ENCODE measurements at places on chromosomes 1 and 21.

GRCh38 chr21:38774152-38774551 lies 31.6 kb upstream of the ETS2 start:
- DNase-seq: no peak

DNA sequence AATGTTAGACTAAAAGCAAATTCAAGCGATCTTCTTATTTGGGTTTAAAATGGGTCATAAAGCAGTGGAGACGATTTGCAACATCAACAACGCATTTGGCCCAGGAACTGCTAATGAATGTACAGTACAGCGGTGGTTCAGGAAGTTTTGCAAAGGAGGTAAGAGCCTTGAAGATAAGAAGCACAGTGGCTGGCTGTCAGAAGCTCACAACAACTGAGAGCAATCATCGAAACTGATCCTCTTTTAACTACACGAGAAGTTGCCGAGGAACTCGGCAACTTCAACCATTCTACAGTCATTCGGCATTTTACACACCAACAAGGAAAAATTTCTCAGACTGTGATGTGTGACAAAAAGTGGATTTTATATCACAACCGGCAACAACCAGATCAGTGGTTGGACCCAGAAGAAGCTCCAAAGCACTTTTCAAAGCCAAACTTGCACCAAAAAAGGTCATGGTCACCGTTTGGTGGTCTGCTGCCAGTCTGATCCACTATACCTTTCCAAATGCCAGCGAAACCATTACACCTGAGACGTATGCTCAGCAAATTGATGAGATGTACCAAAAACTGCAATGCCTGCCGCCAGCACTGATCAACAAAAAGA lies 47.9 kb downstream of the ASH1L start:
- no peak for DNase-seq

DNA sequence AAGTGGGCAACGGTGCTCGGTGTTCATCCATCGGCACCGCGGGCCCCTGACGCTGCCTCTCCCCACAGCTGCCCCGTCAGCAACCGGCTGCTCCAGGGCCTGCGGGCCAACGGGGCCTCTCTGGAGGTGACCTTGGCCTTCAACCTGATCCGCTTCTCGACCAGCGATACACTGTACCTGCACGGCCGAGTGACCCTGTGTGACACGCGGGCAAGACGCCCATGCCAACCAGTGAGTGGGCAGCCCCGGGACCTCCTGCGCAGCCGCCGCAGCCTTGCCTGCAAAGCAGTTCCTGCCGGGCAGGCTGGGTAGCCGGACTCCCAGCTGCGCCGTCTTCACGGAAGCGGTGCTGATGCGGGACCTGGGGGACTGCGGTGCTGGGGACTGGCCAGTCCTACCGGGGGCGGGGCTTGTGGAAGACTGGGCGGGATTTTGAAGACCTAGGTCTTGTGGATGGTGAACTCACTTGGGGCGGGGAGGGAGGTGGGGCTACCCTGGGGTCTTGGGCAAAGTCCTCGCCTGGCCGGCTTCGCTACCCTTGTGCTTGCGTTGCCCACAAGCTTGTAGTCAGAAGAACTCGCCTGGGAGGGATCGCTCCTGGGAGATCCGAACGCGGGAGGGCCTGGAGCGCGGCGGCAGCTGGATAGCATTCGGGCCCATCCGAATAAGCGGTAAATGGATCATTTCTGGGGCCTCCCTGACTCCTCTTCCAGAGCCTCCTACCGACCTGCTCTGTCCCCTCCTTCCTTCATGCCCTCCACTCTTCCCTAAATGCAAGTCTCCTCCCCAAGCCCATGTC lies 8.8 kb upstream of the CEP85 start:
- peak; percentile 34 for DNase-seq

- DNase-seq: no peak
Measured at GRCh38 chr1:209023790-209024189, 559.7 kb upstream of the CAMK1G start.

DNA sequence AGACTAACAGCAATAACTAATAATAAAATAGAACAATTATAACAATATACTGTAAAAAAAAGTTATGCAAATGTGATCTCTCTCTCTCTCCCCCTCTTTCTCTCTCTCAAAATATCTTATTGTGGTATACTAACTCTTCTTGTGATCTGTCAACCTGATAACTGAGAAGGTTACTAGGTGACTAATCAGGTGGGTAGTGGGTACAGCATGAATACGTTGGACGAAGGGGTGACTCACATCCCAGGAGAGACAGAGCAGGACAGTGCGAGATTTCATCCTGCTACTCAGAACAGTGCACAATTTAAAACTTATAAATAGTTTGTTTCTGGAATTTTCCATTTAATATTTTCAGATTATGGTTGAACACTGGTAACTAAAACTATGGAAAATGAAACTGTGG lies 257.5 kb downstream of the LRRC40 start:
- no peak for DNase-seq

GRCh38 chr1:190754666-190755065 lies 277.0 kb upstream of the BRINP3 start:
- DNase-seq: no peak

DNA sequence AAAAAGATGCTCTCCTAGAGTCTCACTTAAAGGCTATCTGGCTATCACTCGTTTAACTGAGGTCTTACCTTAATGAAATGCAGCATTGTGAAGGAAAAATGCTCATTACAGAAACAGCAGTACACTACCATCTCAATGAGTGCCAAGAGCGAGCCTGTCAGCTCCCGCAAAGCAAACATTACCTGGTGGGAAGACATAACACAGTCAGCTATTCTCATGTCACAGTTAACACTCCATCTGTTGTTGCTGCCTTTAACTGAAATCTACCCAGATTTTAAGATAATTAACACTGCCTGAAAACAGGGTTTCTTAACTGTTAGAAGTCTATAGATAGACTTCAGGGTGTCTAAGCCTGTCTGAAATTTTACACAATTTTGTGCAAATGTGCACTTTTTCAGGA lies 39.1 kb downstream of the PCSK9 start:
- no peak for DNase-seq

- no peak for DNase-seq
Measured at GRCh38 chr1:64845831-64846425, 101.1 kb downstream of the RAVER2 start.

GRCh38 chr1:115323366-115324004 lies 14.6 kb downstream of the NGF start:
- no peak for DNase-seq

GRCh38 chr1:246782120-246782900 lies 58.1 kb downstream of the SCCPDH start:
- no peak for DNase-seq

GRCh38 chr1:57784356-57784755 lies 360.5 kb upstream of the DAB1 start:
- DNase-seq: no peak

DNA sequence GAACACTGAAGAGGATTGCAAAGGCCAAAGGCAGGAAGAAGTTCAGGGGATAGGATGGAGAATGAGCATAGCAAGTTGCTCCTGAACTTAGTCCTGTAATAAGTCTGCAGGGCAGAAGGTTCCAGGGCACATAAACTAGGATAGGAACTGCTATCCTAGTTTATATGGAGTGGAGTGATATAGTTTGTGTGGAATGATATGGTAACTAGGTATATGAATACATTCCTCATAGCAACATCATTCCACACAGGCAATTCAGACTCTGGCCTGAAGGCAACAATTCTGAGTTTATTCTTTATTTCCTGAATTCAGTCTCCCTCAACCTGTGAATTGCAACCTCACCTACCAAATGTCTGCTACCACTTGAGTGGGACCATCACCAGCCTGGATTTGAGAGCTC lies 154.9 kb upstream of the GREM2 start:
- no peak for DNase-seq

GRCh38 chr1:62307895-62308492 lies 11.2 kb downstream of the KANK4 start:
- no peak for DNase-seq

DNA sequence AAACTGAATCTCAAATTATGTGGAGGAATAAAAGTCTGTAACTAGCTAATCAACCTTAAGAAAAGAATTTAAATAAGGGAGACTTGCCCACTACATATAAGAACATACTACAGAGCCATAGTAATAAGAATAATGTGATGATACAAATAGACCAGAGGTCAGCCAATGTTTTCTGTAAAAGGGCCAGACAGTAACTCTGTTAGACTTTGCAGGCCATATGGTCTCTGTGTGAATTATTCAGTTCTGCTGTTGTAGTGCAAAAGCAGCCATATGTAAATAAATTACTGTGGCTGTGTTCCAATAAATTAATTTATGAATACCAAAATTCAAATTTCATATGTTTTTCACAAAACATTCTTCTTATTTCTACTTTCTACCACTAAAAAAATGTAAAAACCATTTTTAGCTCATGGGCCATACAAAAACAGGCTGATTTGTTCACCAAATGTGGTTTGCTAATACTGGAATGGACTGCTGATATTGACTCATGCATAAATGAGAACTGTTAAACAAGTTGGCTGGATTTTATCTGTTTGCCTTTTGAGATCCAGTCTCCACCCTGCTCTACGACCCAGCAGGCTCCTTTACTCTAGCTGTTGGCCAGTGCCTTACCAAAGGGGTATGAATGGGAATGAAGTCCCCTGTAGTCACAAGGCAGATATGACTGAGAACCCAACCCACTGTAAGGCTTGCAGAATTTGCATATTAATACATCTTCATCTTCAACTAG lies 98.2 kb upstream of the ZNHIT6 start:
- no peak for DNase-seq

DNA sequence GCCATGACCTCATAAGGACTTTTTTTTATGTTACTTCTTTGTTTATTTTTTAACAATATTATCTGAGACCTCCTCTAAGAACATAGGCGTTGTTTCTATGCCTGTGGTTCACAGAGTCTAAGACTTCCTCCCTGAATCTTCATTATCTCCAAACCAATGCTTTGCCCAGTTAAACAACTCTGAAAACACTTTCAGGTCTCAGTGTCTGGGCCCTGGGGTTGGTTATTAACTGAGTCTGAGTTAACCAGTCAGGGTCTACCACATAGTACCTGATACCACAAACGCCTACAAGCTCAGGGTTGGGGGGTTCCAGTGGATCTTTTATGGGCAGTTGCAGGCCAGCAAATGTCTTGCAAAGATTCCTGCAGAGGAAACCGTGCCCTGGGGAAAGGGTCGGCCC lies 138.2 kb downstream of the AJAP1 start:
- DNase-seq: no peak

- DNase-seq: no peak
Measured at GRCh38 chr1:203311368-203312301, 6.3 kb downstream of the BTG2 start.

- DNase-seq: no peak
Measured at GRCh38 chr1:213929398-213929797, 58.4 kb upstream of the PROX1 start.

- no peak for DNase-seq
Measured at GRCh38 chr1:208807446-208808127, 563.4 kb upstream of the PLXNA2 start.
